ENCODE measurements at places on chromosomes 5 and 9.

GRCh38 chr9:116274293-116274692, 120.7 kb downstream of the PAPPA start:
- DNase-seq: peak; percentile 95

- peak; percentile 60 for DNase-seq
Measured at GRCh38 chr9:97773723-97774122, 76.6 kb upstream of the XPA start.

DNA sequence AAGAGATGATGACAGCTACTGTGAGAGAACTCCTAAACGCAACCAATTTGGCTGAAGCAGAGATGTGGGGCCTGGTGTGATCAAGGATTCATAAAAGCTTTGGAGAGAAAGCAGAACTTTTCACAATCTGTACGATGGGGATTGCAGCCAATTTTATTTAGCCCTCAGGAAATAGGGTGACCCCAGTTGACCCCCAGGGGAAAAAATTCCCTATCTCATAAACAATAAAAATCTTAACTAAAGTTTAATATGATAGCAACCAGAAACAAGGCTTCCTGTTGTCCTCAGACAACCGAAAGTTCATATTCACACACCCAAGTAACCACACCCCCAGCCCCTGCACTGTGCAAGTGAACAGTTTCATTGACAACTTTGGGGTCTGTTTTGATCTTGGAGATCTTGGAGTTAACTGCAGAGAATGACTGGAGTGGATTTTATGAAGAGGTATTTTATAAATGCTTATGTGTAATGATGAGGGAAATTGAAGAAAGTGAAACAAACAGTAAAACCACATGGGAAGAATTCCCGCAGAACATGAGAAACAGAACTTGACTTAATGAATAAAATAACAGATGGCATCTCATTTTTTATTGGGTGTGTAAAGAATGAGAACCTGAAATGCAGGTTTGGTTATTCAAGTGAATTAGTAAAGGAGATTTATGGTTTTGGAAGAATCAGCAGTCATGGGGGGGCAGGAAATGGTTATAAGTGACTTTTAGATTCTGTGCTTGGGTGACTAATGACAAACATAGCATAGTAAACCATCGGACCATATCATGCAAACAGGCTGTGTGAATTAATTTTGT, 94.5 kb downstream of the PDE4D start:
- DNase-seq: peak; percentile 23

- no peak for DNase-seq
Measured at GRCh38 chr9:129886226-129887174, 51.2 kb downstream of the USP20 start.

GRCh38 chr5:122690266-122690665, 84.6 kb upstream of the SNX2 start:
- DNase-seq: no peak

DNA sequence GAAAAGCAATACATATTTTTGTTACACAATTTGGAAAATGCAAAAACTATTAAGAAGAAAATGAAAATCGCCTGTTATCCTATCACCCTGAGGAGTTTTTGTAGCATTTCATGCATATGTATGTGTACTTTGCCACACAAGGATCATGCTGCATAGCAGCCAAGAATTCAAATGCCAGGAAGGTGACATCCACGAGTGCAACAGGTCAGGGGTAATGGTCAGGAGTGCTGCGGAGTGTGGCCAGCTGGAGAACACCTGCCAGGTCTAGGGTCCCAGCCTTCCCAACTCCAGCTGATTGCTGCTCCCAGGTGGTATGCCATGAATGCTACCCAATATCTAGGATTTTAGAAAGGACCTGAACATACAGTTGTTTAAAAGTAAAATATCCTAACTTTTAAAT, 617.1 kb downstream of the PRELID2 start:
- DNase-seq: no peak

GRCh38 chr9:706606-707459, 134.7 kb upstream of the DMRT1 start:
- DNase-seq: peak; percentile 73

- DNase-seq: peak; percentile 19
Measured at GRCh38 chr9:82488313-82489200, 500.0 kb downstream of the SPATA31D1 start.

GRCh38 chr5:66701244-66701643, 105.1 kb downstream of the MAST4 start:
- DNase-seq: no peak

GRCh38 chr5:159210846-159211245, 1.5 kb upstream of the RNF145 start:
- no peak for DNase-seq

- DNase-seq: no peak
Measured at GRCh38 chr9:98455256-98456155, 200.1 kb upstream of the TBC1D2 start.

- DNase-seq: peak; percentile 62
Measured at GRCh38 chr5:115599502-115599901, 2.8 kb downstream of the TICAM2 start.

- peak; percentile 96 for DNase-seq
Measured at GRCh38 chr9:93098236-93098946, 2.4 kb downstream of the CARD19 start.

- DNase-seq: peak; percentile 57
Measured at GRCh38 chr5:6745706-6746222, 32.5 kb downstream of the TENT4A start.

DNA sequence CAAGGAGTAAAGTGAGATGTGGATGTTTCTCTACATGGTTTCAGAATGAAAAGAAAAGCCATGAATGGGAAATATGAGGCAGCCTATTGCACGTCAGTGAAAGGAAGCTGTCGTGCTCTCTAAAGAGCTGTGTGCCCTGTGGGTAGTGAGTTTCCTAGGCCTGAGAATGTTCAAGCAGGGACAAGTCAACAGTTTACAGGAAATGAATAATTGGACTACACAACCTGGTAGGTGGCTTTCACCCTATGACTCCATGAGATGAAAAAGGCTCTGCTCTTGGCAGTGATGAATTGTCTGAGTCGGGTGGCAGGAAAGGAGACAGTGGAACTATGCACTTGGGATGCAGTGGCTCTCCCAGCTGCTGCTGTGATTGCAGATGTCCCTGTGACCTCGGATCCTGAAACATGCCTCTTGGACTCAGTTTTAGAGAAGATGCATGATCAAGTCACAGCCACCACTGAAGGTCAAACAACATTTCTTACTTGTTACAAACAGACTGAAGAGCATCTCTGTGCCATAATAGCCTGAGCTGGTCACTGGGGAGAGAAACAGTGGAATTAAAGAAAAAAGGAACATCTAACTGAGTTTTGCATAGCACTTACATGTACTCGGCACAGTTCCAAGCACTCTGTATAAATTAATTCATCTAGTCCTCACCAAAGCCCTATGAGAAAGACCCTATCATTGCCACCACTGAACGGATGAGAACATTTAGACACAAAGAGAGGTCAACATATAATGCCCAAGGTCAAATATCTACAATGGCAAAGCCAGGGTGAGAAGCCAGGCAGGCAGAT, 293.7 kb downstream of the SPOCK1 start:
- DNase-seq: no peak

DNA sequence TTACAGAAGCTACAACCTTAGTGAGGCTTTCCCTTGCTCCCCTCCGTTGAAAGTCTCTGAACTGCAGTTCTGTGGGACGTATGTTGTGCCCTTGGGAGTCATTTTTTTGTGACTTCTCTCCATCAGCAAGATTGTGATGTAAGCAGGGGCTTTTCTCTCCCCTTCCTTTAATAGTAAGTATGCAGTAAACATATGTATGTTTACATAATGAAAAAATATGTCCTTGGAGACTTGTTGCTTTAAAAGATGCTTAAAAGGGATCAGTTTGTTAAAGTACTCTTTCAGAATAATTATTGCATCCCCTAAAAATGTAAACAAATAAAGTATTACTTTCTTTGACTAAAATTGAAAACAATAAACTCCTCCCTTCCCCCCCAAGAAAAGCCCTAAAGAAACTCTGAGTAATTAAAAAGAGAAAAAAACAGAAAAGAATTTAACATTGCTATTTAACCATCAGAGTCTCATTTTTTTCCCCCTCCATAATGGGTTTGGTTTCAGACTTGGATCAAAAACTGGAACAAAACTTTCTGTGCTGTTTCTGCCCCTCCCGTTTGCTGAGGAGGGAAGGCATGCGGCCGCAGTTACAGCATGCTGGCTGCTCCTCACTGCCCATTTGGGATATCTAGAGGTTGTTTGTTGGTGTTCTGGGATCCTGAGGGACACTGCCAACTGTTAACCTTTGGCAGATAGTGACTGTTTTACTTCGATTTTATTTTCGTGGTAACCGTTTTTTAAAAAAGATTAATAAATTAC, 40.2 kb downstream of the TRIO start:
- peak; percentile 58 for DNase-seq

DNA sequence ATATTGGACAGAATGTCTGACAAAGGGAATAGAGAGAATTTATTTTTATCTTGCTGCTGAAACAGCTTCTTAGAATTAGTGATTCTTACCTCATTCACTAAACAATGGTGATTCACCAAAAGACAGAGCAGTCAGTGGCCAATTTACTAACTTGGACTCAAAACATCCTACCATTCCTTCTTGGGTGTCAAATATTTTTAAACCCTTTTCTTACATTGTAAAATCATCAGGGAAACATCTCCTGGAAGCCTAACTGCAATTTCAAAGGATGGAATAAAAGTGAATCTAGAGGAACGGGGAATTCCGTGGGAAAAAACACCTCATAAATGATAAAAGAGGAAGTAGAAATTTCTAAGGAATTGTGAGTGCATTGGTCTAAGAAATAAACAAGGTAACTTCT, 97.7 kb downstream of the LHFPL2 start:
- DNase-seq: no peak

DNA sequence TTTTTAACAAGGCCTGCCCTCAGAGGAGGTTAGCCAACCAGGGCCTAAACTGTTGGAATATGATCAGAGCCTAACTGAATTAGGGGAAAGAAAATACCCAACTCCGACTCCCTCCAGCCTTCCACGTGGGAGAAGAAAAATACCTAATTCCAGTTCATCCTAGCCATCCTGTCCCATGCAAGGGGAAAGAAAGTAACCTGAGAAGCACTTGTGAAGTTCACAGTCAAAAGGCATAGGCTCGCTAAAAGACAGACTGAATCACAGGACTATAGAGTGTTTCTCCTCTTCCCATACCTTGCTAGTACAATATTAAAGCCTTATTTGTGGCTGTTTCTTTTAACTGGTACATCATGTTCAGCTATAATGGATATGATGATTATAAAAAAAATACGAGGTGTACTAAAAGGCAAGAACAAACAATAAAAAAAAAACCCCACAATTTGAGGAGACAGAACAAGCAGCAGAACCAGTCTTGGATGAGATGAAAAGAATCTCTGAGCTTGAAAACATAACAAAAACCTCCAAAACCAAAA, 18.0 kb upstream of the ATP10B start:
- DNase-seq: no peak

- DNase-seq: no peak
Measured at GRCh38 chr9:133583586-133583985, 25.6 kb downstream of the FAM163B start.

DNA sequence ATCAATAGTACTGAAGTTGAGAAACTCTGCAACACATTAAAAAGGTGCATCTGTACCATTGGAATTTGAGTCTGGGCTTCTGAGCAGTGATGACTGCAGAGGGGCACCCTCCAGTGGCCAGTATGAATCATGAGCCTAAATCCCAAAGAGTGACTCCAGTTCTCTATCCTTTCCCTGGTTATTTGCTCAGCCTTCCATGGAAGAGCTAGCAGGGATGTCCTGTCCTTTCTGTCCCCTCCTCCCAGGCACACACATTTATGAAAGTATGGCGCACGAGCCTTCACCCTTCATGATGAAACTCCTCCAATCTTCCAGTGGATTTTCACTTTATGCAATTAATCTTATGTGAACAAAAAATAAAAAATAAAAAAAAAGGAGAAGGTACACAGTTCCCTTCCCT, 81.0 kb downstream of the ESM1 start:
- DNase-seq: peak; percentile 78

DNA sequence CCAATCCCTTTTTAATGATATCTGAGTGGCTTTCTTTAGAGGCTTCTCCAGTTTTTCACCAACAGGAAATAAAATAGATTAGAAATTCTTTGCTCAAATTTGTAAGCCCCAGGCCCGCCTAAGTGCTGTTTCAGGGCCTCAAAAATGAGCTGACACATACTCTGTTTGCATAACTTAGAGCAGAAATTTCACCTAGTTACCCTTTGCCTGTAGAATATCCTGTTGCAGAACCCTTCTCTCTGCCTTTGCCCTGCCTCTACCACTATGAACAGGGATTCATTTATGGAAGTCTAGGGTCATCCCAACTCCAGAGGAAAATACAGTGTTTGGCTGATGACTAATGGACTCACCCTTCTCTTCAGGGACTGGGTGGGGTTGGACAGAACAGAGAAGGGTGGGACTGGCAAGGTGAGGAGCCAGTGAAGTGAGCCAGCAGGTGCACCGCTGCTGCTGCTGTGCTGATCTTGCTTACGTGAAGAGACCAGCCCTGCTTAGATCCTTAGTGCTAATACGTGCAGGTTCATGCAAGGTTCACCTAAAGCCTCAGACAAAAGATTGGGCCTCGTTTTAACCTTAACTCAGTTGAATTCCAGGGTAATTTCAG, 22.8 kb downstream of the OSTF1 start:
- no peak for DNase-seq

- DNase-seq: no peak
Measured at GRCh38 chr9:77511525-77511924, 136.6 kb downstream of the GNA14 start.

GRCh38 chr5:81788329-81788728, 37.4 kb upstream of the SSBP2 start:
- DNase-seq: no peak

GRCh38 chr9:86722706-86723075, 224.6 kb downstream of the GAS1 start:
- no peak for DNase-seq

DNA sequence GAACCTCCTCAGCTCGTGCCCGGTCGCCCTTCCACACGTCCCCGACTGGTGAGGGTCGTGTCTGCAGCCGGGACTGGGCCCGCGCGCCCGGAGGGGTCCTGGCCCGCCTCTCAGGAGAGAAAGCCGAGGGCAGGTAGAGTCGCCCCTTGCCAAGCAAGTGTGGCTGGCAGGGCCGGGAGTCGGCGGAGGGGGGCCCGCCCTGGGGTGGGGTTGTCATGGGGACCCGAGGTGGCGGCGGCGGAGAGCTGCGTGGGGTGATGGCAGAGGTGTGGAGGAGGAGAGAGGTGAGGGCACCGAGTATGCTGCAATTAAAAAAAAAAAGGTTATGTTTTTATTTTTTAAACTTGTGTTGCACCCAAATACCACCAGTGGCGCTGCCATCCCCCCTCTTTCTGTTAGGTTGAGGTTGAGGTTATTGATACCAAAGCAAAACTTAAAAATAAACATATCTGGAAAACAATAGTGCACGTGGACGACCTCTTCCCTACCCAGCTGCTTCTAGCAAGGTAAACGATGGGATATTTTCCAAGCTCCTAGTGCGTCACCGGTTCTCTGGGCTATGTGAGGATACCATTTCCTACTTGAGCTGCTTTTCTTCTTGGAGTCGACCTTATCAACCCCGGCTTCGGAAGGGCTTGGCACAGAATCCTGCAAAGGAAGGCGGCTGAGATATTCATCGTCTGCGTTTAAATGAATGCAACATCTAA, 660 bp downstream of the SCAMP1 start:
- DNase-seq: peak; percentile 42

GRCh38 chr5:169651526-169651925, 14.5 kb downstream of the DOCK2 start:
- no peak for DNase-seq
